ENCODE measurements at places on chromosomes 13 and 19.

- DNase-seq: no peak
These were observed 85.3 kb downstream of the RAB20 start for GRCh38 chr13:110476220-110476617.

DNA sequence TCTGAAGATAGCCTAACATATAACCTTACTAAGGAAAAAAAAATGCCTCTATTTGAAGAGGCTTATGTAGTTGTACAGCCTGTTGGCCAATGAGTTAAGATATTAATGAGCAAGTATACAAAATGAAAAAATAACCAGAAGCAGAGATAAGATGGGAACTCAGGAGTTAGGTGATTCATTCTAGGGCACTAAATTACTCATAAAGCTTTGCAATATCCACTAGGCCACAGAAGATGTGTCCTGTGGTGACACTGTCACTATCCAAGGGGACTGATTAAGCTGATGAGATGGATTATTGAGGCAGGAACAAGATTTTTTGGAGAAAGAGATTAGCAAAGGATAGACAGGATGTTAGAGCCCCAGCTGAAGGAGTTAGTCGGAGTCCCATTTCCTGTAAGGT is 99.6 kb downstream of the LIG4 start:
- no peak for DNase-seq

- no peak for DNase-seq
These were observed 34.9 kb downstream of the RXFP2 start for GRCh38 chr13:31774186-31774750.

- no peak for DNase-seq
These were observed 9.7 kb upstream of the FUT2 start for GRCh38 chr19:48686088-48686487.

GRCh38 chr13:84923831-84924230 is 875.4 kb downstream of the SLITRK6 start:
- no peak for DNase-seq

- DNase-seq: no peak
These were observed 276.1 kb downstream of the NALCN start for GRCh38 chr13:101140087-101140770.
